Activated CD4-positive, alpha-beta T cell treated with anti-CD3 and anti-CD28 coated beads, Interleukin-2, Interleukin-6, amounts not matched to agents 100 ng/mL and 50 ng/mL, durations not matched to agents 16 hours and 8 hours (primary cell): ENCODE measurements at places on chromosomes 4 and X.

- no peak for DNase-seq
These were observed 97.6 kb upstream of the ARSJ start for GRCh38 chr4:114076899-114077570.

DNA sequence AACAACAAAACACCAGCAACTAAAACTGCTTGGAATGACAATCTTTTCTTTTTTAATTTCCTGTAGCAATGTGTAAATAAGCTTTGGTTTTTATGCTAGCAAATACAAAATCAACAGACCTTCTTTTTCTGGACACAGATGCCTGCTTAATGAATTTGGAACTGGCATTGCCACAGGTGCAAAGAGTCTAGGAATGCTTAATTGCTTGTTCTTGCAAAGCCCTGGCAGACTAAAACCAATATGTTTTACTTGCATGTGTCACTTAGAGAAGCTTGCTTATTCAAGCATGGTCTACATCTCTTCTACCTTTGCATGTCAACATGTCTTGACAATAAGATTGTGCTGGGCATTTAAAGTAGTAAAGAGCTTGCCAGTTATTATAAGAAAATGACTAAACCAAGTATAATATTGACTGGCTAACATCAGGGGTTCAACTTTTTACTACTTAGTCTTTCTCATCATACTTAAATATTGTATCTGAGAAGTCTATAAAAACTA lies 656.7 kb upstream of the NDST4 start:
- no peak for DNase-seq

DNA sequence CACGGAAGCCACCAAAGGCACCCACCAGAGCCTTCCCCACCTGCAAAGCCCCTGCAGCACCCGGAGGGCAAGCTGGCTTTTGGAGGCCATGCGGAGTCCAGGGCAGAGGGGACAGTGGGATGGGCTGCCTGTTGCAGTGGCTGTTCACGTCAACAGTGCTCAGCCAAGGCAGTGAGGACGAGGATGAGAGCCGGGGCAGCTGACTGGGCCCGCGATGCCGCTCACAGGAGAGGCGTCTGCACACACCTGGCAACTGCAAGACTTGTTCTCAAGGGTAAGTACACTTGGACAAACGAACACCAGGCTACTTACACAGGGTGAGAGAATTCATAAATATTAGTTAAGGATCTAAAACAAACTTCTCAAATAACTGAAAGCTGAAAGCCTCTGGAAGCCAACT lies 19.6 kb downstream of the FGFR3 start:
- no peak for DNase-seq

DNA sequence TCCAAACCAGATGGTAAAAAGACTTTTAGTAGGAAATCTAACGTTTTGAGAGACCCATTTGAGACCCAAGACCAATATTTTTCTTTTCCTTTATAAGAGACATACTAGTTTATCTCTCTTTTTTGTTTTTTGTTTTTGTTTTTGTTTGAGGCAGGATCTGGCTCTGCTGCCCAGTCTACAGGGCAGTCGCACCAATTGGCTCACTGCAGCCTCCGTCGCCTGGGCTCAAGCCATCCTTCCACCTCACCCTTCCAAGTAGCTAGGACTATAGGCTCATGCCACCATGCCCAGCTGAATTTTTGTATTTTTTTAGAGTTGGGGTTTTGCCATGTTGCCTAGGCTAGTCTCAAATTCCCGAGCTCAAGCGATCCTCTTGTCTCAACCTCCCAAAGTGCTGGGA lies 77.2 kb upstream of the FHDC1 start:
- DNase-seq = no peak

DNA sequence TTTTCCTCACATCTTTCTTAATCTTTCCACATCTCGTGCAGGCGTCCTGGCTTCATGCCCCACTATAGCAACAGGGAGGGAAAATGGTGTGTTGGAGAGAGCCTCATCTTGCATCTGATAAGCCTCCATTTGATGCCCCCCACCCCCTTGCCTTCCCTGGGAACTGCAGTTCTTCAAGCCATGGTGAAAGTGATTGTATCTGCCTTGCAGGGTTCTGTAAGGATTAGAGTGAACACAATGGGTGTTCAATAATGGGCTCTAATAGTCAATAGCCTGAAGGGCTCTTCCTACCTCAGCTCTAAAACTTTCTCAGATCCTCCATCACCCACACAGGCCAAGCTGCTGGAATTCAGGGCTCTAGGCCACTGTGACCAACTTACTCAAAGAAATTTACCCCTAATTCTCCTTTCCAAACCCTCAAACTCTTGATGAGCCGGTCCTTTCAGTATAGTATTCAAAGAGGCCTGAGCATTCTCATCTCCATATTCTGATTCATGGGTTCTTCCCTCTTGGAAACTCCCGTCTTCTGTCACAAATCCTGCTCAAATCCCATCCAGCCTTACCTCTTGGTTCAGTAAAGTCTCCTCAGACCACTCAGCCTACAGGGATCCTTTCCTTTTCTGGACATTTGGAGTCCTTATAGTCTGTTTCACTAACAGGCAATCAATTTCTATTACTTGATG lies 128.3 kb upstream of the TRIM2 start:
- no peak for DNase-seq

DNA sequence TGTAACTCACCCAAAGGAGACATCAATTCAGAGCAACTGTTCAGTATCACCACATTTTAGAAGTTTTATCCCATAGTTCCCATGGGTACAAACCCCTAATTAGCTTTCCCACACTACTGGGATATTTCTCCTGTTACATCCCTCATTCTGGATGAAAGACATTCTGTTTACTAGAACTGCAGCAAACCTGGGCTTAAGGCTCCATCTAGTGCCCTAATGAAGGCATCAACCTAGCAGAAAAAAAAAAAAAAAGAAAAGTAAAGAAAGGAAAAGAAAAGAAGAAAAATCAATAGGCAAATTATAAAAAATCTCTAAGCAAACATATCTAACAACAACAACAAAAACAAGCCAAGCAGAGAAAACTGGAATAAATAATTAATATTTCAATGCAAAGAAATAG lies 133.7 kb upstream of the CPXCR1 start:
- no peak for DNase-seq

GRCh38 chr4:165208221-165208652 lies 876 bp downstream of the KLHL2 start:
- DNase-seq = no peak

- DNase-seq = peak; percentile 1
These were observed 1444.2 kb downstream of the ADGRL3 start for GRCh38 chr4:62644372-62644771.

- no peak for DNase-seq
These were observed 2.6 kb downstream of the DCLK2 start for GRCh38 chr4:150080875-150081274.

DNA sequence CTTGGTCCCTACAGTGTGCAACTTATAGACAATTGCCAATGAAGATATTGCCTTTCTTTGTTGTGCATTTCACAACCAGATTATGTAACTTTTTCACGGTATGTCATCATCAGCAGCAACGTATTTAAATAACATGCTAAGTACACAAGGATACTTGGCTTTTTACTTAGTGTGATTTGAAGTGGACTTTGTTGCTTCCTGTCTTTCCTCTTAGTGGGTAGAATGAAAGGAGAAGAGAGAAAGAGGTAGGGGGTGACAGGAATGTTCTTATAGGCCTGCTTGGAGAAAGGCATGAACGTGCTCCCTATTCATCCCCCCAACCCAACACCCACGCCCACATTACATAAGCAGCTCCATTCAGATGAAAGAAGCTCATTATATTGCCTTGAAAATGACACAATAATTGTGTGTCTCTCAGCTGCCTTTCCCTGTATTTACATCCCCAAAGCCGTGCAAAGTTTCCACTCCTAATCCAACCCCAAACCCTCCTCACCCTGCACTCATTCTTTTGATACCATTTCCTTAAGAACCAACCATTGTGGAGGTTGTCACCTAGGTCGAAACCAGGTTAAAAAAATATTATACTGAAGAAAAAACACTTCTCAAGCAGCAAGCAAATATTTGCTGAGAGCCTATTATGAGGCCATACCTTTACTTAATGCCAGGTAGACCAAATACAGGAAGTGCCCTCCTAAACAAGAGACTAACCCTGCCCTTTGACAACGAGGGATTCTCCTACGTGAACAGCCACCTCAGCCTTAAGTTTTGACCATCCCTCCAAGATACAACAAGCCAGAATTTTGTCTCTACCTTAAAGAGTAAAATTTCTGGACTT lies 25.2 kb upstream of the GK start:
- DNase-seq = no peak

- DNase-seq = peak; percentile 23
These were observed 35.7 kb upstream of the GABRQ start for GRCh38 chrX:152601848-152602616.

DNA sequence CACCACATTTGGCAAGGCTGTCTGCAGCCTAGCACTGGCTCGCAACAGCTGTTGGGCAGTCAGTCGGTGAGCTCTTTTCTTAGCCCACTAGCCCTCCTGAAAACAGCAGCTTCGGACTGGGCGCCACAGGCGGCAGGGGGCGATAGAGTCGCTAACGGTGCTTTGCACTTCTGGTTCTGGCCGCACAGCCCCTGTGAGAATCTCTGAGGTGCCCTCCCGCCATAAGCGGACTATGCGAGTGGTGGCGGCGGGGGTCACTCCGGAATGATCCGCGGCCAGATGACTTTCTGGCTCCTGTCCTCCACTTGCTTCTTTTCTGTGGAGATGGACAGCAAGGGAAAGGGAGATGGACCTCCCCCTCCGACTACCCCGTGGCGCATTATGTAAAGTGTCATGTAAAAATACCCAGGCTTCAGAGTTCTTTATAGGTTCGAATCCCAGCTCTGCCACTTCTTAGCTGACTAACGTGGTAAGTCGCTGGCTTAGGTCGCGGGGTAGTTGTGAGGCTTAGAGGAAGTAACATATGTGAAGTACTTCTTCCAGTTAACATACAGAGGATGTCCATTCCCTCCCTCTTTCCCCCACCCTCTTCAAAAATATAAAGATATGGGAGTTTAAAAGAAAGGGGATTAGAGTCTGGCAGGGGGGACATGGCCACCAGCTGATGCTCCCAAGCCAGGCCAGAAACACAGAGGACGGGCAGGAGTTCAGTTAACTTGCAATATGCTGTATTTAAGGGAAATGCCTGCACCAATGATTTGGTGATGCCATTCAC lies 11.0 kb downstream of the ARHGAP36 start:
- DNase-seq = peak; percentile 30

- DNase-seq = peak; percentile 13
These were observed 922.0 kb downstream of the NLGN4X start for GRCh38 chrX:5306654-5307121.

DNA sequence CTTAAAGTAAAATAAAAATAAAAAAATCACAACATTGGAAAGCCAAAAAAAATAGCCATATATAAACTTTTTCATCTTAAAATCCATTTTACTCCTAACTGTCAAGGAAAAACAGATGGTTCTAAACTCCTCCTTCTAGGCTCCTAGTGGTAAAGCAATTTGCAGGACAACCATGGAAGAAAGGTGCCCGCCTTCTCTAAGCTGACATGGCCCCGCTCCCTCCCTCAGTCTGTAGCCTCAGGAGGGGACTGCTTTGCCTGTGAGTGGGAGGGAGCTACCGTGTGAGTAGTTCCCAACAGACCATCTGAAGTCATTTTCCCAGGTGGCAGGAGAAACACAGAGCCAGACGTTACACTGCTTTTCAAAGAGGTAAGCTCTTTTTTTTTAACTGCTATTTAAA lies 336.2 kb upstream of the FAT1 start:
- DNase-seq = no peak

- peak; percentile 69 for DNase-seq
These were observed 18.3 kb downstream of the CD99L2 start for GRCh38 chrX:150879855-150880807.

GRCh38 chrX:23884427-23885024 lies 23.2 kb downstream of the APOO start:
- no peak for DNase-seq

DNA sequence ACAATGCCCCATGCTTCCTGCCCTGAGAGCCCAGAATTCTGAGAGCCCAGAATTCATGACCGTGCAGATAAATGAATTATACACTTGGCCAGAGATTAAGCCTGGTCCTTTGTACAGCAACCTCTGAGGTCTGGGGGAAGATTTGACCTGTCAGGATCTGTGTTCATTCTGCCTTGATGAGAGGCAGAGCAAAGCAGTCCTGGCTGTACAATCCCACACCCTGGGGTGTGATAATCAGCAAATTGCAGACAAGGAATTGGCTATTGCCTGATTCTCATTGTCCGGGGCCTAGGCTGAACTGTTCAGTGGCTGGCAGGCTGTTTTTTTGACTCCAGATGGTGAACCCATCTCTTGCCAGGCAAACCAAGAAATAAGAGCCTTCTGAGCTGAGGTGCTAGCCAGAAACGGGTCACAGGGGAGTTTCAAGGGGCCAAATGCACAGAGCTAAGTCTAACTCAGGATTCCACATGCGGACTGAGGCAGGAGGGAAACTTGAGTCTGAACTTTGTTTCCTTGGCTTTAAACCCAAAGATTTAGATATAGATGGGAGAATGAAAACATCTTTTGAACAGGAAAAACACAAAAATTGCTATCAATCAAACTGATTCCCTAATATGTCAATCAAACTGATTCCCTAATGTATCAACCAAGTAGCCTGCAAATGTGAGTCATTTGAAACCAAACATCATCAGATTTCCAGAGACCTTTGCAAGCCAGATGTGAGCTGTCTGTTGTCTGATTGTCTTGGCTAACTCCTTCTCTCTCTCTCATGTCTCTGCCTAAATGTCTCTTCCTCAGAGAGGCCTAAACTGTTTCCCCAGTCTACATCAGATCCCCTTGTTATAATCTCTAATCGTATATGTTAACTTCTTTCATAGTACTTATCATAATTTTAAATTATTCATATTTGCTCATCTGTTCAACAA lies 159.3 kb downstream of the ATG4A start:
- no peak for DNase-seq

DNA sequence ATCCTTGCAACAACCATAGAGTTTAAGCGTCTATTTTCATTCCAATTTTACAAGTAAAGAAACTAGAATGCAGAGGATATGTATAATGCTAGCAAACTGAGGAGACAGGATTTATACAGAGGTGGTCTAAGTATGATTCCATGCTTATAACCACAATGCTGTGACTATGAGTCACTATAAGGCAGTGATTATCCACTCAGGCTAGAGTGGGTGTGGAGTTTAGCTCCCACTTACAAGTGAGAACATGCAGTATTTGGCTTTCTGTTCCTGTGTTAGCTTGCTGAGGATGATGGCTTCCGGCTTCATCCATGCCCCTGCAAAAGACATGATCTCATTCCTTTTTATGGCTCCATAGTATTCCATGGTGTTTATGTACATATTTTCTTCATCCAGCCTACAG lies 41.6 kb upstream of the EDA2R start:
- no peak for DNase-seq

- DNase-seq = peak; percentile 33
These were observed at the start of gene TEC for GRCh38 chr4:48268956-48269860. TEC (minus strand) TSS chr4:48269838; CDS start chr4:48228614, 41,224 bp downstream.

- no peak for DNase-seq
These were observed 39.2 kb upstream of the CCKAR start for GRCh38 chr4:26529479-26529878.

GRCh38 chrX:106670631-106671030 lies 55.9 kb upstream of the RNF128 start:
- no peak for DNase-seq
